Activated naive CD8-positive, alpha-beta T cell treated with anti-CD3 and anti-CD28 coated beads, Interleukin-2, amount 10 ng/mL, durations not matched to agents 7 days and 5 days (primary cell): ENCODE measurements at places on chromosomes 13 and 19.

- DNase-seq, result no peak
These were observed 7.8 kb upstream of the C19orf84 start for GRCh38 chr19:51398096-51398704.

DNA sequence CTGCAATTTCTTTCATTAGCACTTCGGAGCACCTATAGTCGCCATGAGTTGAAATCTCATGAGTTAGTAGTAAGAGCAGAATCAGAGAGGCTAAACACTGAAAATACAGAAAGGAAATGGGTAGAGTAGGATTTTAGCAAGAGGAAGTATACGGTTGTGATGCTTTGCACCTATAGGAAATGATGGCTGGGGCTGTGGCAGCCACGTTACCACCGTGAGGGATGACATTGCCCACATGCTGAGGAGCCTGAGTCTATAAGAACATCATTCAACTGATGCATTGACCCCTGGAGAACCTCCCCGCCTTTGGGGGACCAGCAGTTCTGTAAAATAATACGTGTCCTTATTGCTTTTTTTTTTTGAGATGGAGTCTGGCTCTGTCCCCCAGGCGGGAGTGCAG, 20.4 kb downstream of the FAM187B start:
- DNase-seq, result no peak

GRCh38 chr13:62839338-62839737, 1423.7 kb upstream of the PCDH20 start:
- DNase-seq, result no peak

DNA sequence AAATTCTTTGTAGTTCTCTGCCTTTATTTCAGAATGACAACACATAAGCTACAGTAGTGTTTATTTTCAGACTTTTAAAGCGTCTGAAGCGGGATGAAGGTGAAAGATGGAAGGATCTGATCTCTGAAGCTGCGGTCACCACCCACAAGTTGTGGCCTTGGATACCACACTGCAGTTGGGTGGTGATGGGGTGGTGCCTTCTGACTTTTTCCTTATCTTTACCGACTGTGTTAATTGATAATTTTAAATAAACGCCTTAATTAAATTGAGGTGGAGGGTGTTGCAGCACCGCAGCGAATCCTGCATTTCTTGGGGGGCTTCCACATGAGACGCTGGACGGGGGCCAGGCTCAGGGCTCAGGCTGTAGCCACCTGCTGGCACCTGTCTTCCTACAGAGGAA, 1.3 kb downstream of the TFDP1 start:
- peak; percentile 22 for DNase-seq

- no peak for DNase-seq
These were observed 16.8 kb upstream of the TM9SF2 start for GRCh38 chr13:99484473-99484872.

DNA sequence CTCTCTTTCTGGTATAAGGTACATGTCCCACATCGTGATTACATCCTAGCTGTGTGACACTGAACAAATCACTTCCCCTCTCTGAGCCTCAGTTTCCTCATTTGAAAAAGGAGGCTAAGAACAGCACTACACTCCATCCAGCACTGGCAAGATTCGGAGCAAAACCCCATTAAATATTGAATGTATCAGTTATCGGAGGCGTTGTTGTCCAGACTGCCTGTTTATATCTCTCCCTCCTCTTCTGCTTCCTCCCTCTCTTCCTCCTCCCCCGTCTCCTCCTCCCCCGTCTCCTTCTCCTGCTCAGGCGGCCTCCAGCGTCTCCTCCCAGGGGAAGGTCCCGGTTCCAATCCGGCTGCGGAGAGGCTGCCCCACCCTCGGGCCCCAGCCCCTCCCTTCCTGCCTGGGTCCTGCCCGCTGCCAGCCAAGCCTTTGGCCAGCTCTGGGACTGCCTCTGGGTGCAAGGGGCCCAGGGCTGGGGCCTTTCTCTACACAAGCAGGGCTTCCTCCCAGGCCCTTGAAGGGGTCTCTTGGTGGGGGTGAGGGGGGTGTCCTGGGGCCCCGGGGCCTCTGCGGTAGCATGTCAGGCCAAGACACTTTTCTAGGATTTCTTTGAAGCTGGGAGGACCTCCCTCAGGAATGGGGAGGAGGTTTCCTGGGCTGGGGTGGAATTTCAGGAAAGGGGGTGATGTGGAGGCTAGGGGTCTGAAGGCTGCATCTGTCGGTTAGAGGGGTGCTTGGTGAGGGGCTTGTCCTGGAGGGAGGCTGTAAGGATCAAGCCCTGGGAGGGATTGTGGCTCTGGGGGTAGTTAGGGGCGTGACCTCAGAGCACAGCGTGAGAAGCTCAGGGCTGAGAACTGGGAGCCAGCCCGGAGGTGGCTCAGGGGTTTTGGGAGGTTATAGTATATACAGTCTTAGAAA, 1.9 kb downstream of the RRAS start:
- no peak for DNase-seq

DNA sequence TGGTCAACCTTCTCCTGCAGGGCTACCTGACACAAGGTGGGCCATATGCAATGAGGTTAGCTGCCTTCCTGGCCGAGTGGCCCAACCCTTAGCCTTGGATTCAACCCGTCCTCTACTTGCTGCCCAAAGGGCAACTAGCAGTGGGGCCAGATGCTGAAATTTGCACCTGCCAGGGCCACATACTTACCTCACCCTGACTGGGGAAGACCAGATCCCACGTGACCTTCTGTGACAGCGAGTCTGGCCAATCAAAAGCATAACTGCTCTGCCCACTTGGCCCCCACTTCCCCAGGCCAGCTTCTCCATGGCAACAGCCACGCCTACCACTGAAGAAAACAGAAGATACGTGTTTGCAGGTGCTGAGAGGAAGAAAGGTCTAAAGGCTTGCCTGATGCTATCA, 10.9 kb downstream of the PEG3 start:
- DNase-seq, result no peak

- DNase-seq, result no peak
These were observed 27.9 kb upstream of the EDNRB start for GRCh38 chr13:77946522-77946921.

DNA sequence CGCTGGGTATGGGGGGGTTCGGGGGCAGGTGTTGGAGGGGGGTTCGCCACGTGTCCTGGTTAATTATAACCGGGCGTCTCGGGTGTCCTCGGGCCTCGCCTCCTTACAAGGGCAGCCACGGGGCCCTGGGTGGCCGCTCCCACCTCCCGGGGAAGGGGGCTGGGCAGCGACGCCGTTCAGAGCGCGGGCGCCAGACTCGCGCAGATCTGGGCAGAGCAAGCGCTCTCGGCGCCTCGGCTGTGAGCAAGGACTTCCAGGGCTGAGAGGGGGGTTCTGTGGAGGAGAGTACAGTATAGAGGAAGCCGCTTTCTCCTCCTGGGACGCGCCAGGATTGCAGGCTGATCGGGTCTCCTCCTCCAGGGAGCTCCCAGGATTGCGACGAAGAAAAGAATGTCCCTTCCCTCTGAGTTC, 1.0 kb upstream of the CKM start:
- DNase-seq, result no peak

GRCh38 chr13:27379694-27380641, 44.5 kb upstream of the GTF3A start:
- peak; percentile 76 for DNase-seq

DNA sequence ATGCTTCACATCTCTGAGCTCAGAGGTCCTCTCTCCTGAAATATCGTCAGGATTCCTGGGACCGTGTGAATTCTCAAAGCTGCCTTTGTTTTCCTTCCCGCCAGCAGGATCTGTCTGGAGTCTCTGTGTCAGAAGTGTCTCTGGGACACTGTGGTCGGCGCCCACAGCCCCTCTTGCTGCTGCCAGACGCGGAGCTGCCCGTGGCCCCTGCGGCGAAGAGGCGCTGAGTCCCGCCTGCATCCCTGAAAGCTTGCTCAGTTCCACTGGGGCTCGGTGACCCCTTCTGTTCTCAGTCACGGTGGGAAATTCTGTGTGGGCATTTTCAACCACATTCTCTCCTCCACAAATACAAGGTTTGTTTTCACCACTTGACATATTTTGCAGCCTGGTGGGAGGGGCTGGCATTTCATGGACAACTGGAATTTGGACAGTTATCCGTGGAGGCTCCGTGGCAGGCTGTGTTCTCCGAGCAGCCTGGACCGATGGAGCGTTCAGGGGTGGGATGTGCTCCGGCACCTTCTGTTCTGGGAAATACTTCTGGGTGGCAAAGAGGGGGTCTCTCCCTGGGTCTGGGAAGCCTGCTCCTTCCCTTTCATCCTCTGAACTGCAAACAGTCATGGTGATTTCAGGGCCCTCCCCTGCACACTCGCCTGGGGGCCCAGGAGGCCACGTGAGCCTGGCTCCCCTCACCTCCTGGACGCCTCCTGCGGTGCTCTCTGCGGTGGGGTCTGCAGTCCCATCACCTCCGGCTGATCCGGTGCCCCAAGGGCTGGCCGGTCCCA, 42.6 kb upstream of the GRTP1 start:
- no peak for DNase-seq

- no peak for DNase-seq
These were observed 21.0 kb upstream of the GDF15 start for GRCh38 chr19:18364826-18365528.

GRCh38 chr19:7788933-7789323, 25.9 kb downstream of the CLEC4M start:
- no peak for DNase-seq

DNA sequence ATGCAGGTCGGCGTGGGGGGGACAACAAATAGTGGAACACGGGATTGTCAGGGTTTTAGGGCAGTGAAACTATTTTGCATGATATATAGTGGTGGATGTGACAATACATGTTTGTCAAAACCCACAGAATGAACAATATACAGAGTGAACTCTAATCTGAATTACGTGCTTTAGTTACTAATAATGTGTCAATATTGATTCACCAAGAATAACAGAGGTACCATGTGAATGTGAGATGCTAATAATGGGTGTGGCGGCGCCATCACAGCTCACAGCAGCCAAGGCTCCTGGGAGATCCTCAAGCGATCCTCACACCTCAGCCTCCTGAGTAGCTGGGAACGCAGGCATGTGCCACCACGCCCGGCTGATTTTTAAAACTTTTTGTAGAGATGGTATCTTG, 12.9 kb downstream of the ELAVL1 start:
- no peak for DNase-seq

DNA sequence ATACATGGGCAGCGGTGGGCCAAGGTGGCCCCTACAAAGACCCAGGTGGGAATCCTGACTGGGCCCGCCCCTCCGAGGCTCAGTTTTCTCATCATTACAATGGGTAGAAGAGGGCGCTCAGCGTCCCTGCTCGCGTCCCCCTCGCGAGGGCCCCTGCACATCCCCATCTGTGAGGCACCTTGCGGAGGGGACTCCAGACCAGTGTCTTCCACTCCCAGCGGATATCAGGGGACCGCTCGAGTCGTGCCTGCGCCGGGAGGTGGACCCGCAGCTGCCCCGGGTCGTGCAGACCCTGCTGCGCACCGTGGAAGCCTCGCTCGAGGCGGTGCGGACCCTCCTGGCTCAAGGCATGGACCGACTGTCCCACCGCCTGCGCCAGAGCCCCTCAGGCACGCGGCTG, 15.3 kb upstream of the COLGALT1 start:
- no peak for DNase-seq

DNA sequence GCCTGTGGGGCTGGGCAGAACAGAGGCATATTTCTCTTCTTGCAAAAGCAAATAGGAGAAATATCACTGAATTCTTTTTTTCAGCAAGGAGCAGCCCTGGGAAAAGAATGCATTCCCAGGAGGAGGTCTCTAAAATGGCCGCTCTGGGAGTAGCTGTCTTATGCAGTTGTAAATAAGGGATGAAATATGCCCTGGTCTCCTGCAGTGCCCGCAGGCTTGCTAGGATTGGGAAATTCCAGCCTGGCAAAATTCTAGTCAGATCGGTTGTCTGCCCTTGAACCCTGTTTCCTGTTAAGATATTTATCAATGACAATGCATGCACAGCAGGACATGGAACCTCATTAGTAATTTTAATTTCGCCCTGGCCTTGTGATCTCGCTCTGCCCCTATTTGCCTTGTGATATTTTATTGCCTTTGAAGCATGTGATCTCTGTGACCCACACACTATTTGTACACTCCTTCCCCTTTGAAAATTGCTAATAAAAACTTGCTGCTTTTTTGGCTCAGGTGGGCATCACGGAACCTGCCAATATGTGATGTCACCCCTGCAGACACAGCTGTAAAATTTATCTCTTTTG, 1993.2 kb downstream of the PCDH9 start:
- no peak for DNase-seq

DNA sequence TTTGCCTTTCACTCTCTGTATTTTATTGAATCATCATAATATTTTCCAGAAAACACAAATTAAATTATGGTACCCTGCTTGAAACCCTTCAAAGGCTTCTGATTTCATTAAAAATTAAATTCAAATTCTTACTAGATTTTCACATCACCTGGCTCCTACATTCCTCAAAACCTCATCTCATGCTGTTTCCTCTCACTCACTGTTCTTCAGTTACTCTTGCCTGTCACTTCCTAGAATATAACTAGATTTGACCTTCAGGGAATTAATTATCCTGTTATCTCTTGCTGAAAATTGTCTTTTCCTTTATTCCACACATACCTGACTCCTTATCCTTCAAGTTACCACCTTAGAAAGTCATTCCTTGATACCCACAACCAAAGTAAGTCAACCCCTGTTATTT, 2294.7 kb downstream of the PCDH9 start:
- no peak for DNase-seq

DNA sequence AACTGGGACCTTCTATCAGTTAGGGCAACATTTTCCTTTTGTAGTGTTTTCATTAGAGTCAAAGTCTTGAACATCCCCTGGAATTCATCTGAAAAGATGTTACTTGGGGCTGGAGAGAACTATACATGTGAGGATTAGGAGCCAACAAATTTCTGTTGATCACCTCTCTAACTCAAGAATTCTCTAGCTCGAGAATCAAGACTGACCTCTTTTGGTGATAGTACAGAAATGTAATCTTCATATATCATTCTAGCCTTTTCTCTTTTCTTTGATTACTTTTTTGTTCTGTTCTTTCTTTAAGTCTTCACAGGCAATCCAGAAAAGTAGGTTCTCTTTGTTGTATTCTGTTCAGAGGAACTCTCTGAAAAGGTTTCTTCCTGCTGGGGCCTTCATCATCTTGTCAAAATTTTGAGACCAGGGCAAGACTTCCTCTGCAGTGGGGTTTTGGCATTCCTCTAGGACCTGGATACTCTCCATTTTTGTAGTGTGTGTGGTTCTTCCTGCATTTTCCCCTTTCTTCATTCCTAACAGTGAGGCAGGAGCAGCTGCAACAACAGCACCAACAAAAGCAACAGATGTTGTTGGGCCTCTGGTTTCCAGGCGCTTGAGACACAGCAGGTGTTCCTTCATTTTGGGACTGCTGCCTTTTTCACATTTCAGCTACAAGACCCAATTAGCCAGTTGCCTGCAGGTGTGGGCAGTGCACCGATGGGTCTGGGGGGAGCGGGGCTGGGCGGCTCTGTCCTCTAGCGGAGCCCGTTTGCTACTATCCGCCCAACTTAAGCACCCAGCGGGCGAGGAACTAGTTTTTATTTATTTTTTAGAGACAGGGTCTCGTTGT, 26.2 kb downstream of the ELF1 start:
- DNase-seq, result no peak
